ENCODE measurements at places on chromosomes 3 and 15. TPM values are rescaled to one million over a fixed set of nuclear protein-coding genes. Genes with fewer than 3 reads are reported as not detected.

The SERINC4 gene
- not detected for total RNA-seq

The CCDC13 gene
- 0.41 TPM for total RNA-seq

GRCh38 chr3:9630550-9631139 is 18.7 kb upstream of the MTMR14 start:
- H3K27ac ChIP-seq, result no peak overlapping the region
- no peaks in the 10 kb centered on the region for H3K27me3 ChIP-seq
- no peaks in the 10 kb centered on the region for H3K36me3 ChIP-seq
- H3K4me1 ChIP-seq, result no peaks in the 10 kb centered on the region
- H3K4me3 ChIP-seq, result no peak overlapping the region

GRCh38 chr3:89306540-89306939 is 199.1 kb downstream of the EPHA3 start:
- no peaks in the 10 kb centered on the region for H3K36me3 ChIP-seq
- no peak for DNase-seq
- no peaks in the 10 kb centered on the region for H3K27me3 ChIP-seq
- no peak overlapping the region for H3K4me3 ChIP-seq

DNA sequence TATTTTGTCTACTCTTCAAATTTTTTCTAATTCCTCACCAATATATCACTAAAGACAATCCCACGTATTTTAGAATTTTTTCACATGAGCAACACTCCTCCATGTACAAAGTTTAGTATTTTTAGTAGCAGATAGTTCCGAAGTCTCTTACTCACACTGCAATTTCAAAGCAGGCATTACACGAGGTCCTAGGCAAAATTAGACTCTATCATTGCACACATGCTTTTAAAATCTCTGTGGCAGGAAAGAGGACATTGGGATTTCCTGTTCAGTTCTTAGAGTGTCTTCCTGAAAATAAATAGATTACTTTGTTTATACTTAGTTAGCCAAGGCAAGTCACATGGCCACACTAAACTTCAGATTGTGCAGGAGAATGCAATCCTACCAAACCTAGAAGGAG is 847.7 kb downstream of the ROBO2 start:
- H3K4me3 ChIP-seq, result no peak overlapping the region
- H3K36me3 ChIP-seq, result no peaks in the 10 kb centered on the region
- H3K27ac ChIP-seq, result peak overlapping the region; percentile 65
- no peak for DNase-seq
- peaks cover 18% of the 10 kb centered on the region for H3K4me1 ChIP-seq

All from endothelial cell (in vitro differentiated cells).